ENCODE measurements at places on chromosomes 6 and 20.

DNA sequence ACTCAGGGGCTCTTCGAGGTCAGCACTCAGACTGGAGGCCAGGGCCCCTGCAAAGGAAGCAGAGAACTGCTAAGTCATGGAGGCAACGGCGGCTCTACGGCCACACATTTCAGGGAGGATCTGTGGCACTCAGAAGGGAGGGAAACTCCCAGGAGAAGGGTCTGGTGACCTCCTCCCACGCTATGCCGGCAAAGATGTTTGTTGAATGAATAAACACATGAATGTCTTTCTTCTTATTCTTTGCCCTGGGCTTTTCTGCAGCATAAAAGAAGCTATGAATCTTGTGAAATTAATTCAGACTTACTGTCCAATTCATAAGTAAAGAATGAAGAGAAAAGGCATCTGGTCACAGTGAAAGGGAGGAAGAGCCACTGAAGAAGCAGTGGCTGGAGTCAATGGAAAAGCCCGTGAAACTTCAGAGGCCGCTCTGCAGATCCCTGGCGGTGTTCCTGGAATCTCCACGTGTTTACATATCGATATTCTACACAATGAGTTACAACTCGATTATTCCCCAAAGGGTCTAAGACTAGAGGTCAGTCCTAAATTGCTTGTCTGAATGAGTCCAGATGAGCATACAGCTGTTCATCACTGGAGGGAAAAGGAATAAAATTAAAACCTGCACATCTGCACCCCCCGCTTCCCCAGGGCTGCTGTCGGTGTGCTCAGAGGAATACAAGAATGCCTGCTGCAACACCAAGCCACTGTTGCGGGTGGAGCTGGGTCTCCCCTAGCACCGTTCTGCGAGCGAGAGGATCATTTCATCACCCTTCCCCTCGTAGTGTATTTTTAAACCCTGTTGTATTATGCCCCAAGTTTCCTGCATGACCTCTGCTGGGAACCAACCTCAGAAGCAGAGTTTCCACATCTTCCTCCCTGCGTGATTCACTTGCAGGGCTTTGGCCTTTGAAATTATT lies 25.6 kb downstream of the INSM1 start:
- no peak for DNase-seq

- no peak for DNase-seq
Observed at GRCh38 chr20:44739942-44740341, 5.7 kb upstream of the KCNK15 start.

- DNase-seq: no peak
Observed at GRCh38 chr20:53444401-53445149, 149.1 kb downstream of the ZNF217 start.

- DNase-seq: no peak
Observed at GRCh38 chr6:134880487-134881190, 69.3 kb downstream of the ALDH8A1 start.

- DNase-seq: no peak
Observed at GRCh38 chr6:134295953-134296553, 21.9 kb downstream of the SGK1 start.

GRCh38 chr6:116426551-116426950 lies 34.6 kb upstream of the CALHM6 start:
- DNase-seq: no peak
